Endodermal cell (in vitro differentiated cells): ENCODE measurements at places on chromosomes 11 and 22. TPM values are rescaled to one million over a fixed set of nuclear protein-coding genes. Genes with fewer than 3 reads are reported as not detected.
A peak's percentile ranks its signal among the peaks of the same experiment; 100 is the strongest.

Gene RPL27A
- total RNA-seq: 1,527 to 1,791 TPM (median 1,652 TPM) in 3 replicates

Gene PKNOX2
- 4.0 and 4.6 TPM in 2 replicates for total RNA-seq

Gene MGAT3
- 8.5 and 9.0 TPM in 2 replicates for total RNA-seq

Gene NXPE2
- 0.27 TPM in 1 of 3 replicates, not detected in the others for total RNA-seq

Gene OR2D2
- total RNA-seq: 0.43 and 1.1 TPM in 2 replicates

GRCh38 chr11:198236-198806 is 5.4 kb downstream of the SCGB1C1 start:
- peaks cover 14% of the 10 kb centered on the region for H3K4me1 ChIP-seq
- H3K4me3 ChIP-seq: no peak overlapping the region
- peak; percentile 29 for DNase-seq

- H3K36me3 ChIP-seq: no peaks in the 10 kb centered on the region
- H3K27ac ChIP-seq: no peak overlapping the region
- DNase-seq: no peak
- H3K27me3 ChIP-seq: no peaks in the 10 kb centered on the region
- no peaks in the 10 kb centered on the region for H3K4me1 ChIP-seq
- H3K4me3 ChIP-seq: no peak overlapping the region
Measured at GRCh38 chr11:73194593-73194992, 23.5 kb upstream of the P2RY2 start.

GRCh38 chr11:75365711-75366181 is 14.3 kb upstream of the ARRB1 start:
- H3K27ac ChIP-seq: no peak overlapping the region
- no peaks in the 10 kb centered on the region for H3K36me3 ChIP-seq
- no peak overlapping the region for H3K4me3 ChIP-seq
- no peaks in the 10 kb centered on the region for H3K4me1 ChIP-seq
- no peak for DNase-seq
- no peaks in the 10 kb centered on the region for H3K27me3 ChIP-seq

DNA sequence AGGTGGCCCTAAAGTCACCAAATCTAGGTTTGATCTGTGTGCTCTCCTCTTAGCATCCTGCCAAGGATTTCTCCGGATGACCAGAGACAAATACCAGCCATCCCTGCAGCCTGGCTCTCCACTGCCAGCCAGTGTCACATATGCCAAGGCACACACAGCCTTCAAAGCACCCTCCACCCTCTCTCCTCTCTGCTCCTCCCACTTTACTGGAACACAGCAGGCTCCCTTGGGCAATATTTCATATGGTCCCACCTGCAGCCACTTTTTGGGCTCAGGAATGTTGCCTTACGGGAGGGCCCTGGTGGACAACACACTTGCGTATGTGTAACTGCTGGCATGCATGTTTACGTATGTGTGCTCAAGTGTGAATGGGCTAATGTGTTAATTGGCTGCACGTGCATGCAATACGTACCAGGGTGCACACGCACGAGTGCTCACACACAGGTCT is 183.9 kb downstream of the CEP164 start:
- H3K4me3 ChIP-seq: no peak overlapping the region
- H3K4me1 ChIP-seq: peaks cover 5% of the 10 kb centered on the region
- H3K36me3 ChIP-seq: no peaks in the 10 kb centered on the region
- DNase-seq: no peak
- no peaks in the 10 kb centered on the region for H3K27me3 ChIP-seq
- no peak overlapping the region for H3K27ac ChIP-seq

DNA sequence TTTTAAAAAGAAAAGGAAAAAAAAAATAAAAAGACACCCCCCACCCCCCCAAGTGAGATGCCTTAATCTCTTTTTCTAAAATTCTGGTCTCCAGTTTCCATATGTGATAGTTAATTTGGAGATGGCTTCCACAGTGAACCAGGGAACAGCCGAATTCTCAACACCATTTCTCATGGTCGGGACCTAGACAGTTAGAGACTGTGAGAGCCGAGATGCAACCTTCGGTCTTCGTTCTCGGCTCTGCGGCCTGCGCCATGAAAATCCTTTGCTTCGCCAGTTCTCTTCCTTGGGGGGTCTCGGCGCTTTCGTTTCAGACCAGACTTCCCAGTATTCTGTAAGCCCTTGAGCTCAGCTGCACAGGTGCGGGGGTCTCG is 723 bp downstream of the CACNG2 start:
- peak overlapping the region; percentile 71 for H3K4me3 ChIP-seq
- no peaks in the 10 kb centered on the region for H3K36me3 ChIP-seq
- H3K27me3 ChIP-seq: peaks cover 89% of the 10 kb centered on the region
- H3K27ac ChIP-seq: no peak overlapping the region
- no peak for DNase-seq
- no peaks in the 10 kb centered on the region for H3K4me1 ChIP-seq

DNA sequence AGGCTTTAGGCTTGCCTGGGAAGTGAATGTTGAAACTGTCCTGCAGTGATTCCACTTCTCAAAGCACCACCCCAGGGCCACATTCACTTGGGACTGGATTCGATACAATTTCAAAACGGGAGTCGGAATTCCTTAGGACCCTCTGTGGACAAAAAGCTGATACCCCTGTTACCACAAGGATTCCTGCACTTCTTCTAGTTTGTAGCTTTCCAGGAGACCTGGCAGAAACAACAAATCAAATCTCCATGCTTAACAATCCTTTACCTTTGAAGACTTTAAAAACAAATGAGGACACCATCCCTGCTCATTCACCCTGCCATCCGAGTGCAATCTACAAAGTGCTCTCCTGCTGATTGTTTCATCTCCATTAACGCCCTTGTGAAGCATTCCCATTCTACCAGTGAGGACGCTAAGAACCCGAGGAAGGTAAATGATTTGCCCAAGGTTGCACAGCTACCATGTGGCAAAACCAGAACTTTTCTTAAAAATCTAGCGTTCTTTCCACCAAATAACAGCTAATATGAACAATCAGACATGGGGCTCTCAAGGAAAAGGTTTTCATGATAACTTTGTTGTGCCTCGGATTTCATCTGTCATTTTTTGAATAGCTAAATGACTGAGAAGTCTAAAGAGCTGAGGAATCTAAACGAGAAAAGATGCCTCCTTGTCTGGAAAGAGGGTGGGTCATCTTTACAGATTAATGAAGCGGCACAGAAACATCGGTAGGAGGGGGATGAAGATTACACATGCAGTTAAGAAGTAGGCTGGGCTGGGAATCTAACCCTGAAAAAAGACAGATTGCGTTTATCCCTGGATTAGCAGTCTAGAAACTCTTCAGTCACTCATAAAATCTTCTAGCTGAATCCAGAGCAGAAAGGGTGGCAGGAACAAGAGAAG is 720 bp upstream of the MPZL2 start:
- no peaks in the 10 kb centered on the region for H3K36me3 ChIP-seq
- DNase-seq: peak; percentile 71
- H3K4me3 ChIP-seq: peak overlapping the region; percentile 68
- no peak overlapping the region for H3K27ac ChIP-seq

DNA sequence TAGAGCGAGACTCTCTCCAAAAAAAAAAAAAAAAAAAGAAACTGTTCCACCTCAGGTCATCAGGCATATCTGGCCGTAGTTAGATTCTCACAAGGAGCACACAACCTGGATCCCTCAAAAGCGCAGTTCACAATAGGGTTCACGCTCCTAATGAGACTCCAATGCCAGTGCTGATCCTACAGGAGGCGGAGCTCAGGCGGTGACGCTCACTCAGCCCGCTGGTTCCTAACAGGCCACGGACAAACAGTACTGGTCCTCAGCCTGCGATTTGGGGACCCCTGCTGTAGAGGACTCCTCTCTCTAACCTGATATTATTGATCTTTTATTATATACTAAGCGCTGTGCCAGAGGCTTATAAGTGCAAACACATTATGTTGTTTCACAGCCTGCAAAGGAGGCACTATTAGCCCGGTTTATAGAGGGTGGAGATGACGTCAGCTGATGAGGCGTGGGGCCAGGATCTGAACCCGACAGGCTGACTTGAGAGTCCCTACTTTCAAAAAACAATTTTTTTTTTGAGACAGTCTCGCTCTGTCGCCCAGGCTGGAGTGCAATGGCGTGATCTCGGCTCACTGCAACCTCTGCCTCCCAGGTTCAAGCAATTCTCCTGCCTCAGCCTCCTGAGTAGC is 4.9 kb upstream of the MAFF start:
- no peaks in the 10 kb centered on the region for H3K27me3 ChIP-seq
- H3K4me3 ChIP-seq: no peak overlapping the region
